Small intestine (tissue), 16 donors: ENCODE measurements at places on chromosomes 13 and 19. TPM values are rescaled to one million over a fixed set of nuclear protein-coding genes. Genes with fewer than 3 reads are reported as not detected.

GRCh38 chr19:29076161-29076560 is 136.8 kb downstream of the UQCRFS1 start:
- DNase-seq = no peak

DNA sequence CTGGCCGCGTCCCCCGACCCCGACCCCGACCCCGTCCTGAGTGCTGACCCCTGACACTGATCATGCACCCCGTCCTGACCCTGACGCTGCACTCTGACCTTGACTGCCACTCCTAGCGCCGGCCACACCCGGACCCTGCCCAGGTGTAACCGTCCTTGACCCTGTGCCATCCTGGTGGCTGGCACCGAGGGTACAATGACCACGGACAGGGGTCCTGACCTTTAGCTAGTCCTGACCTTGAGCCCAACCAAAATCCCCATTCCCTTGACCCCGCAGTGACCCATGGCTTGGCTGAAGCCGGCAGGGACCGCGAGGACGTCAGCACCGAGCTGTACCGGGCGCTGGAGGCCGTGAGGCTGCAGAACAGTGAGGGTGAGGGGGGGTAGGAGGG is 25.9 kb downstream of the CLEC4M start:
- no peak for DNase-seq

DNA sequence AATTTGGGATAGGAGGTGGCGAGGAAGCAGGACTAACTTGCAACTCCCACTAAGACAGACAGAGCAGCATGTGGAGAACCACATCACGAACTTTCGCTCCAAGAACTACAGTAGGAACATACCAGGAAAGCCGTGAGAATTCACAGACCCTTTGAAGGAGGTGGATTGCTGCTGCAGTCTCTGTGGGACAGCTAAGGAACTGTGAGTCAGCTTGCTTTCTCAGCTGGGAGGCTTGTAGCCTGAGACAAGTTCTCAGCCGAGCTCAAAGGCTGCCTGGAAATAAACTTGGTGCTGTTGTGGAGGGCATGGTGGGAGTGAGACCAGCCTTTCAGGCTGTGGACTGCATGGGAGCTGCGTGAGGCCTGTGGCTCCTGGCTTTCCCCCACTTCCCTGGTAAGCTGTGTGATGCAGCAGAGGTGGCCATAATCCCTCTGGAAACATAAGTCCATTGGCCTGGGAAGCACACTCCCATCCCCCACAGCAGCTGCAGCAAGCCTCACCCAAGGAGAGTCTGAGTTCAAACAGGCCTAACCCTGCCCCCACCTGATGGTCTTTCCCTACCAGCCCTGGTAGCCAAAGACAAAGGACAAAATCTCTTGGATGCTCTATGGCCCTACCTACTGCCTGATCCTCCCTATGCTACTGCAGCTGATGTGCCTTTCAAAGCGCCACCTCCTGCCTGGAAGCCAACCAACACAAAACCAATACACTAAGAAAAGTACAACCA is 441.1 kb upstream of the HTR2A start:
- DNase-seq = no peak

- no peak for DNase-seq
Measured at GRCh38 chr19:38277549-38277948, 13.2 kb downstream of the SPINT2 start.

DNA sequence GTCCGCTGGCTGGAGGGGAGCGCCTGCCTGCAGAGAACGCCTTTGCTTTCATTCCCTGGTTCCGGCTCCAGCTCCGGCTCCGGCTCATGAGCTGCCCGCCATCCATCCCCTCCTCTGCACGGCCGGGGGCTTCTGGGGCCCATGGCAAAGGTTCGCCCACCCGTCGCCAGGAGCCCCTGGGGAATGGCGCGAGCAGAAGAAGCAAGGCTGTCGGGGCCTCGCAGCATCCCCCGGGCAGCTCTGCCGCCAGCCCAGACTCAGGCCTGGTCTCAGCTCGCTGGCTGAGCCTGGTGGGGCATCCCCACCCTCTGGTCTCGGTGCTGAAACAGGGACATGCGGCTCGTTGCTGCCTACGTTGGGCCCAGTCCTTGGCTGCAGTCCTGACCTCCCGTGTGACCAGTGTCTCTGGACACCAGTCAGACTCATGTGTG is 96.8 kb downstream of the KDM4B start:
- DNase-seq = no peak

- DNase-seq = no peak
Measured at GRCh38 chr13:23377983-23378632, 55.4 kb downstream of the SACS start.

DNA sequence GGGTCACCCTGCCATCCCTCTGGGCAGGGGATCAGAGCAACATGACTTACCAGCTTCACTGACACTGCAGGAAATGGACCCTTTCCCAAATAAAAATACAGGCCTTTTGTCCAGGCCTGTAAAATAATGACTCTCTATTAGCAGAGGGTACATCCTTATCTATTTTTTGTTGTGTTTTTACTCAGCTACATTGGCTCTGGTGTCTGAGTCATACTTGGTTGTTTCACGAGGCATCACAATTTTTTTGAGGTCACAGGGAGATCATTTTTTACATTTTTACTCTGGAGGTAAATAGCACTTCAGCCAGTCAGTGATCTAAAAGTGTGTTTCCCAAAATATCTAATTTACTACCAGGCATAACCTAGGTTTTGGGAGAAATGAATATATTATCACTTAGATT is 6.9 kb upstream of the HTR2A start:
- no peak for DNase-seq

- peak; percentile 23 for DNase-seq
Measured at GRCh38 chr13:30618186-30618929, 638 bp downstream of the USPL1 start.

DNA sequence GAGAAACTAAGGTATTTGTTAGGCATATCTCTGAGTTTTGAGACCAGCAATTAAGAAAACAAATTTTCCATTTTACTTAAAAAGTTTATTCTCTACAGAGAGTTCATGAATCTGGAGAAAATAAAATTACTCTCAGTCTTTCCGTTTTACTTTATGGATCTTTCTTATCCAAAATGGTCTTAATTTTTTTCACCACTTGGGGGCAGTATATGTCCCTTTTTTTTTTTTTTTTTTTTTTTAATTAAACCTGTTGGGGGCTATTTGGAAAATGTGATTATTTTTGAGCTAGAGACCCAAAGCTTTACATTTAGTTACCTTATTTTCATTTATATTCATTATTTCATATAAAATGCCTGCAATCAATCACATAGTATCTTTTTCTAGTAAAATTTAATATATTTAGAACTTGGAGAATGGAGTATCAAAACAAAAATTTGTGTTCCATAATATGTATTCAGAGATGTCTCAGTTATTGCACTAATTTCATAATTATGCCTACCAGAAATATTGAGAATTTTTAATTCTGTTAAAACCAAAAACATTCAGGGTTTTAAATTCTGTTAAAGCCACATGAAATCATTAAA is 27.1 kb downstream of the PIBF1 start:
- DNase-seq = peak; percentile 32

Gene CGB8
- not detected for polyA plus RNA-seq

Gene CLEC4G
- polyA plus RNA-seq = 1.9 TPM

Gene CELF5
- 0.53 TPM for polyA plus RNA-seq

Gene ANGPTL8
- 0.16 TPM for polyA plus RNA-seq
